Renal cortex interstitium (tissue), 15 donors: ENCODE measurements at places on chromosomes 5 and 9. TPM values are rescaled to one million over a fixed set of nuclear protein-coding genes. Genes with fewer than 3 reads are reported as not detected.

GRCh38 chr9:112007575-112008240, 111.1 kb downstream of the UGCG start:
- no peak for DNase-seq

- DNase-seq = no peak
These were observed 1167.6 kb downstream of the CDH12 start for GRCh38 chr5:21685522-21685921.

DNA sequence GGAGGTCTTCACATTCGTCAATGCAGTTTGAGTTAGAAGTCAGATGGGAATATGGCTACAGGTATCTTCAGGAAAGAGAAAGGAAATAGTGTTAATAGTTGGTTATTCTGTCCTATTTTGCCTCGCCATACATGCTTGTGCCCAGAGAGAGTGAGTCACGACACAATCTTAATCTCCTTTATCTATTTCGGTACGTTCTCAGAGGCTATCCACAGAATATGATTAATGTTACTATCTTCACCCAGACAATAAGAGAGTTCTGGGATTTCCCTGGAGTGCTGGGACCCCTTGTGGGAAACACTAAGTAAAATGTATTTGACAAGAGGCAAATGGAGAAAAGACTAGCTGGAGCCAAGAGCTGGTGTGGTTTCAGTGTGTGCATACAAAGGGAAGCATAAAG, 25.5 kb downstream of the MINAR2 start:
- DNase-seq = no peak

DNA sequence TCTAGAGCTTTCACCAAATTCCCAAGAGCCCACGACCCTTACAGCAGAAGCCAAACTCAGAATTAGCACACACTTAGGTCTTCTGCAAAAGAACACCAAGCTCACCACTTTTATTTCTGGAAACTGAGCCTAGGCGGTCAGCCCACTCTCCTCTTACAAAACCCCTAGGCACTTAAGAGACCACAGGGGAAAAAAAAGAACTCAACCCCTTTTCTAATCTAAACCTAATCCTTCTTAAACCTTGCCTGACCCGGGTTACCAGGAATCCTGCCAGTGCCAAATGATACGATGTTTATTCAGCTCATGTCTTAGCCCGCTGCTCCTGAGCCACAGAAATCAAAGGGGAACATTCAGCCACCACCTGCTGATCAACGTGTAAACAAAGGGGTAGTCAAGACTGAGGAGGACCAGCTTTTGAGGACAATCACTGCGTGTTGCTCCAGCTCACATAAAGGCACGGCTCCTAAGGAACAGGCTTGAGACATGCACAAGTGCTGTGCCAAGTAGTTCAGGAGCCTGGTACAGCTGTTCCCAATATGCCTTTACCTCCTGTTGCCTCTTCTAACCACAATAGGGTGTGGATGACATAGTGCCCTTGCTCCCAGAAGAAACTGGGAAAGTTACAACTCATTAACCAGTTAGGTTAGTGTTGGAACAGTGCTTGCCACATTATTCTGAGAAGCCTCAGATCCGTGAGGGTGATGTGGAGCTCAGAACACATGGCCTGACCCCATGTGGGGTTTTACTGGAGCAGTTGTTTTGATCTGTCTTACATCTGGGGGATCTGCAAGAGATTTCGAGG, 49.3 kb downstream of the ZFAND5 start:
- DNase-seq = no peak

DNA sequence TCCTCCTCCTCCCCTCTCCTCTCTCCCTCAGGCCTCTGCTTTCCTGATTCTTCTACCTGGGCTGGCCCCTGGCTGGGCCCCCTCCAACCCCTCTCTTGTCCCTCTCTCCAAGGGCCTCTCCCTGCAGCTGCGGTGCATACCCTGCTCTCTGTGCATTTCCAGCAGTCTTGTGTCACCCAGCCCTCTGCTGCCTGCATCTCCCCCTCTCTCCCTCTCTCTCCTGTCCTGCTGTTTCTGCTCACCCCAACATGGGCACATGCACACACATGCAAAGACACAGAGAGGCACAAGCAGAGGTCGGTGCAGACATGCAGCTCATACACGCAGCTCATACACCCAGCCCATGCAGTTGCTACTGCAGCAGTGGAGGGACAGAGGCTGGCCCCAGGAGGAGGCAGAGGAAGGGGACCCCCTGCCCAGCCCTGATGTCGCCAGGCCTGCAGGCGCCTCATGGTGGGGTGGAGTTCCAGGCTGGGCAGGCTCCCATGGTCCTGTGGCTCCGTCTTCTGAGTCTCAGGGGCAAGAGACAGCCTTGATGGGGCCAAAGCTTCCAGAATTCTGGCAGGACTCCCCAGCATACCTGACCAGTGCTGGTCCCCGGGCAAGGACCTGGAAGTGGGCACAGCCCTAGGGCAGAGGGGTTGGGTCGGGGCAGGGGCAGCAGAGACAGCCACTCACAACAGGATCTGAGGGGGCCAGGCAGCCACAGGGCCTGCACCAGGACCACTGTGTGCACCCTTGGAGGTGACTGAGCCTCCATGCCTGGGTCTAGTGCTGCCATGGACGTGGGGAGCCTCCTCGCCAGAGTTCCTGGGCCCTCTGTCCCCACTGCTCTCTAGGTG, 216.9 kb downstream of the C9orf50 start:
- DNase-seq = no peak

- DNase-seq = no peak
These were observed 156.4 kb downstream of the EFNA5 start for GRCh38 chr5:107514305-107514704.

- no peak for DNase-seq
These were observed 595 bp upstream of the BTNL9 start for GRCh38 chr5:181039471-181039870.

DNA sequence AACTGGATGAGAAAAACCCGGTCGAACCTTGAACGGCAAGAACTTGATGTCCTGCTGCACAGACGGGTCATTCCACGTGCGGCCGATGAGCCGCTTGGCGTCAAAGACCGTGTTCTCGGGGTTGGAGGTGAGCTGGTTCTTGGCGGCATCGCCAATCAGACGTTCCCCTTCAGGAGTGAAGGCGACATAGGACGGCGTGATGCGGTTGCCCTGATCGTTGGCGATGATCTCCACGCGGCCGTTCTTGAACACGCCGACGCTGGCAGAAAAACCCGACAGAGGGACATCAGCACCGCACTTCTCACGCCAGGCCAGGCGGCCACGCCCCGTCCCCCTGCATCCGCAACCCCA, 519 bp downstream of the HSPA5 start:
- peak; percentile 13 for DNase-seq

DNA sequence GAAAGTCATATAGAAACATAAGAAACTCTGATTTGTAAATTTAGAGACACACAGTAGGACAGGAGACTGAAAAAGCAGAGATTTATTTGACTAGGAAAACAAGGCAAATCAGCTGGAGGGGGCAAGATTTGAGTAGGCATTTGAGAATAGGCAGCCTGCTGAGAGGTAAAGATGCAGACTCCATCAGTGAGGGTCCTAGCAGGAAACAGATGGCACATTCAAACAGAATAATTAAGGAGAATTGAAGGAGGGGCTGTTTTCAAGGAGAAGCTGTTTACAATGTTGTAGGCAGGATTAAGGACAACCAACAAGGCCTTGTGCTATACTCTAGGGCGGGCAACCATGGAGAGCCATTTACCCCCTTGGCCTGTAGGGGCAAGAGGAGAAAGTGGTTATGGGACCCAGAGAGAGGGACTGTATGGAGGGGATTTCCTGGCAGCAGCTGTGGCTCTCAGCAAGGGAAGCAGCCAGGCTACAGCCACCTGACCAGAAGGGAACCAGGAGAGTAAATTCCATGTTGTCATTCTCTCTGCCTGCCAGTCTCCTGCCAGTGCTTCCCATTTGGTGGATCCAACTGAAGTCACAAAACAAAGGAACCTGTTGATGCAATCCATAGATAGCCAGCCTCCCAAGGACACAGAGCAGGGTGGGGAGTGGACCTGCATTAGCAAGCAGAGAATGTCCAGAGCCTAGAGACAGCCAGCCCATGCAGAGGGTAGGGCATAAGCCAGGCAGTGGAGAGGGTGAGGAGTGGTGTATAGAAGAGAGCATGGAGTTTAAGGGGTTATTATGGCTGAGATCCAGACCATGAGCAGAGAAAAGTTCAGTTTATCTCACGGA, 38.2 kb downstream of the PAPPA start:
- DNase-seq = no peak

- DNase-seq = no peak
These were observed 361.7 kb upstream of the FTMT start for GRCh38 chr5:121489972-121490371.

DNA sequence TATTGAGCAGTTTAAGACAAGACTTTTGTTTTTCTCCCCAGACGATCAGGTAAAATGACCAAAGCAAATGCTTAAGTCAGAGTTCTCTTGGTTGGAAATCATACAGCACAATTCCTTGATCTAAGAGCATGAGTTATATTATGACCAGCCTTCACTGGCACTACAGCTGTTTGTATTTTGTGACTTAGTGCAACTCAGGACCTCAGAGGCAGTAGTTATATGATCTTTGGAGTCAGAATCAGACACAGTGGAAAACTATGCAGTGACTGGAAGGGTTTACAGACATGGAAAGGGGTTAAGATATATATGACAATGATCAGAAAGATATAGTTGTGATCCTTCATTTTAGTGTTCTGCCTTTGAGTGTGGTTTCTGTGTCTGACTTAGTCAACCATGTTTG, 24.3 kb downstream of the RAD23B start:
- DNase-seq = no peak

DNA sequence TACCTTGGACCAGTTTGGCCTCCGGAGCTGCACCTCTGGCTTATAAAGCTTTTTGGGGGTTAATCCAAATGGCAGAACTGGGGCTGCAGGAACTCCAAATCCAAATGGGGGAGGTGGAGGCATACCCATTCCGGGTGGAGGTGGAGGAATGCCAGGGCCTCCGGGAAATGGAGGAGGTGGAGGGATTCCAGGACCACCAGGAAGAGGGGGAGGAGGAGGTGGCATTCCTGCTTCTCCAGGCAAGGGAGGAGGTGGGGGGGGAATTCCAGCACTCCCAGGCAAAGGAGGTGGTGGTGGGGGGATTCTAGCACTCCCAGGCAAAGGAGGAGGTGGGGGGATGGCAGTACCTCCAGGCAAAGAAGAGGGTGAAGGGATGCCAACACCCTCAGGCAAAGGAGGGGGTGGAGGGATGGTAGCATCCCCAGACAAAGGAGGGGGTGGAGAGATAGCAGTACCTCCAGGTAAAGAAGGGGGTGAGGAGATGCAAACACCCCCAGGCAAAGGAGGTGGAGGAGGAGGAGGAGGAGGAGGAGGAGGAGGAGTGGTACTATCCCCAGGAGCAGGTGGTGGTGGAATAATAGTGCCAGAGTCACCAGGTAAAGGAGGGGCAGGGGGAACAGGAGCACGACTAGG, 45.2 kb downstream of the DIAPH1 start:
- DNase-seq = no peak

- no peak for DNase-seq
These were observed 66.4 kb downstream of the EBF1 start for GRCh38 chr5:159033351-159033657.

DNA sequence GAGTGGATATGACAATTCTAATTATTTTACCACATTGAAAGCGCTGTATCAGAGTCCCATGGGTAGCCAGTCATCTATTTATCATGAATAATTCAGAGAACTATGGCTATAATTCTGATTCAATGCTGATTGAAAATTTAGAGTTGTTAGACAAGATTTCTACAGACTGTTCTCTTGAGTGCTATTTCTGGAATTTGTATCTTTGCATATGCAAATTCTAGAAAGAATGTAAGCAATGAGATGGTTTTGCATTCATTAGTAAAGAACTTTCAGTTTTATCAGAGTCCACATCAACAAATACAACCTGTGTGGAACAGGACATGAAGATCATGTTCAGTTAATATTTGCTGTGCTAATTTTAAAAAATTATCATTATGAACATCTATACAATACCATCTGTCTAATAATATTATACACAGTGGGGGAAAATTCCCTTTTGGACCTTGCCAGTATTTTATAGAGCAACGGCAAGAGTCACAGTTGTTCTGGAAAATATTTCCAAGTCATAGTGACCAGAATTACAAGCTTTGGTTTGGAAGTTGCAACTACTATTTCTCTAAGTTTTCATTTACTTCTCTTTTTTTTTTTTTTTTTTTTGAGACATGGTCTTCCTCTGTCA, 372.7 kb upstream of the PTGER4 start:
- no peak for DNase-seq

GRCh38 chr5:80128141-80128540, 93.0 kb downstream of the THBS4 start:
- DNase-seq = no peak

DNA sequence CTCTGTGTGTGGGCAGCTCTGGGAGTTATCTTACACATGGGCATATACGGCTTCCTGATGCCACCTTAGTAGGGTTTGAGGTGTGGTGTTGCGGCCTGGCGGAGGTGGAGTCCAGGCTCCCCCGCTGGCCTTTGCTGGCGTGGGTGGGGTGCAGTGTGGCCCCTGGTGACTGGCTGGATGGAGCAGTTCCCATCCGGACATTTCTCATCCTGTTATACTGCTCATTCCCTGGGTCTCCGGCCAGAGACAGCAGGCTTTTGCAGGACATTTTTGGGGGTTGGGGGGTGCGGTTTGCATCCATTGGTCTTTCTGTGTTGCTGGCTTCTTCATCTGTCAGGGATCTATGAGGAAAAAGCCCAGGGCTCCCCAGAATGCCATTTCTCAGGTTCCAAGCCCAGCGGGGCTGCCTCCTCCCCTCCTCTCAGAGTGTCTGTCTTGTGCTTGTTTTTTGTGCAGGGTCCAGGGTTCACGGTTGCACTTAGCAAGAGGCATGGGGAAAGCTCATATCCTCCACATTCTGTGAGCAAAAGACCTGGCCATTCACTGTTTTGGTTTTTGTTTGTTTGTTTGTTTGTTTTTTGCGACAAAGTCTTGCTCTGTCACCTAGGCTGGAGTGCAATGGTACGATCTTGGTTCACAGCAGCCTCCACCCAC, 22.3 kb downstream of the NDUFS6 start:
- DNase-seq = no peak

DNA sequence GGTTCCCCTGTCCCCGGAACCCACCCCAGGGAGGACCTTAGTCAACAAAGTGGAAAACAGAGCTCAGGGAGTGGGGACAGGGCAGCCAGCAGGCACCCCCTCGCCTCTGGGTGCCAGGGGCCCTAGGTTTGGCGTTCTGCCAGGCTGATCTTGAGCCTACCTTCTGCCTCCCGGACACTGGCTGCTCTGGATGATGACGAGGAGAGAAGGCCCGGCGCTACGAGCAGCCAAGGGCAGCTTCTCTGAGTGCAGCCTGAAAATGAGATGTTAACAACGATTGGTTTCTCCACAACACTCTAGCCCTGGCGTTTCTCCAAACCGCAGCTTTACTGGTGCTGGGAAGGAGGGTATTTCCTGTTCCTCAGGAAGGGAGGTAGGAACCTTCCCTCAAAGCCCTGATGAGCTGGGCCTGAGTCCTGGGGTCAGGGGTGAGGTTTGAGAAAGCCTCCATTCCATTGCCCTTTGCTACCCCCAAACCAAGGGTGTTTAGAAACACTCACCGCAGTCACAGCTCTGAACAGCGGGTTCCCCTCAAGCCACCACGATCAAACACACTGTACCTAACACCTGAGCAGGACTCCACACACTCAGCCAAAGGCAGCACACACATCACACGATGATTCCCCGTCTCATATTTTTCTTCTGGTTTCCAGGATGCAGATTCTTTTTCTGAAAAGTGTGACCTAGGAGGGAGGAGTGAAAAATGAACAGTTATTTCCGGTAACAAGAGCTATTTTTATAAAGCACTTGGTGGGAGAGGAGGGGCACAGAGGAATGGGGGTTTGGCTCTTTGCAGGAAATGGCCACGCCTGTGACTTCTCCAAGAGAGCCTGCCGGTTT, at the start of gene STING1:
Gene STING1 (minus strand): TSS at position 709 of the 840 bp plus-strand sequence. CDS start 1,054 bp downstream, outside the sequence.
- DNase-seq = no peak

The ECM2 gene
- polyA plus RNA-seq = 18.3 TPM

The SOX30 gene
- polyA plus RNA-seq = 0.55 TPM

The PFN3 gene
- polyA plus RNA-seq = 0.37 TPM

The SPOCK1 gene
- polyA plus RNA-seq = 8.3 TPM

The IFNA13 gene
- polyA plus RNA-seq = not detected

The ARID3C gene
- polyA plus RNA-seq = not detected

The DNAJC25 gene
- polyA plus RNA-seq = 14.6 TPM

The PCAT7 gene
- 0.30 TPM for polyA plus RNA-seq
